ENCODE measurements at places on chromosomes 1 and 21.

- no peak for DNase-seq
These were observed 418.0 kb upstream of the PKN2 start for GRCh38 chr1:88266051-88266450.

DNA sequence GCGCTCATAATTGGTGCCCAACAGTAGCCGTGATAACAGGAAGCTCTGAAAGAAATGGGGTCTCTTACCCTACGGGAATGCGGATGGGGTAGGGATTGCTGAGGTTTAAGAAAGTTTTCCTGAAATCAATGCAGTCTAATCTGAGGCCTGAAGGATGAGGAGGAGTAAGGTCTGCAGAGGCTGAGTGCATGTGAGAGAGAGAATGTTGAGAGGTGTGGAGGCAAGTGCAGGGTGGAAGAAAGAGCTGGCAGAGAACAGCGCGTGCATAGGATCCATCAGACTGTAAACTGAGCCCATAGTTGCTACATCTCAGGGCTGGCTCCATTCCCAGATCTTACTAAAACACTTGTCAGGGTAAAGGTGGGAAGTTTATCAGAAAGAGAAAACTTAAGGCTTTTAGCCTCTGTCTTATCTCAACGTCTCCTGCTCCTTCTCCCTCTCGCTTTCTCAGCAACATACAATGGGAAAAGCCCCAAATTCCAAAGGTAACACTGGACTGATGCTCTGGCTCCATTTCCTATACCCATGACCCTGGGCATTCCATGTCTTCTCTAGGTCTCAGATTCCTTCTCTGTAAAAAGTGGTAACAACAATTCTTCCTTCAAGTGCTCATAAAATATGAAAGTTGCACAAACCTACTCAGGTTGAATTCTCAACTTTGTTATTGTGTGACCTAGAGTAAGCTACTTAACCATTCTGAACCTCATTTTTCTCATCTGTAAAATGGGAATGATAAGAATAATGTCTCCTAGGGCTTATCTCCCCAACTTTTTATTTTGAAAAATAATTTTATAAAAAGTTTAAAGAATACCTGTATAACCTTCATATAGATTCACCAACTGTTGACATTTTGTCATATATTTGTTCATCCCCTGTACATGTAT lies 75.2 kb downstream of the SH3GLB1 start:
- no peak for DNase-seq

DNA sequence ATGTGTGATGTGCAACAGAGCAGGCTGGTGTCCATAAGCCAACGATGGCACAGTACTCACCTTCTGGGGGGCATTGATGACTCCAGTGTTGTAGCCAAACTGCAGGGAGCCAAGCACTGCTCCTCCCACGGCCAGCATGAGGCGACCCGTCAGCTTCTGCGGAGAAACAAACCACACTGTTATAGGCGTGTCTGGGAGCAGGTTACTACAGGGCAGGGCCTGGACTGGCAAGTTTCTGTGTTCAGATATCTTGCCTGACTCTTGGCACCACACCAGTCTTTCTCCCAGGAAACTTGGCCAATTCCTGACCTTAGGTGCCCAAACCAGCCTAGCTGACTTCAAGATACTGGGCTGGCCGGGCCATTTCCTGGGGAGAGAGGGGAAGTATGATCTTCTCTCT lies 15.5 kb downstream of the SLC2A1 start:
- DNase-seq, result no peak

- DNase-seq, result no peak
These were observed 13.2 kb downstream of the NGF start for GRCh38 chr1:115324649-115325420.

DNA sequence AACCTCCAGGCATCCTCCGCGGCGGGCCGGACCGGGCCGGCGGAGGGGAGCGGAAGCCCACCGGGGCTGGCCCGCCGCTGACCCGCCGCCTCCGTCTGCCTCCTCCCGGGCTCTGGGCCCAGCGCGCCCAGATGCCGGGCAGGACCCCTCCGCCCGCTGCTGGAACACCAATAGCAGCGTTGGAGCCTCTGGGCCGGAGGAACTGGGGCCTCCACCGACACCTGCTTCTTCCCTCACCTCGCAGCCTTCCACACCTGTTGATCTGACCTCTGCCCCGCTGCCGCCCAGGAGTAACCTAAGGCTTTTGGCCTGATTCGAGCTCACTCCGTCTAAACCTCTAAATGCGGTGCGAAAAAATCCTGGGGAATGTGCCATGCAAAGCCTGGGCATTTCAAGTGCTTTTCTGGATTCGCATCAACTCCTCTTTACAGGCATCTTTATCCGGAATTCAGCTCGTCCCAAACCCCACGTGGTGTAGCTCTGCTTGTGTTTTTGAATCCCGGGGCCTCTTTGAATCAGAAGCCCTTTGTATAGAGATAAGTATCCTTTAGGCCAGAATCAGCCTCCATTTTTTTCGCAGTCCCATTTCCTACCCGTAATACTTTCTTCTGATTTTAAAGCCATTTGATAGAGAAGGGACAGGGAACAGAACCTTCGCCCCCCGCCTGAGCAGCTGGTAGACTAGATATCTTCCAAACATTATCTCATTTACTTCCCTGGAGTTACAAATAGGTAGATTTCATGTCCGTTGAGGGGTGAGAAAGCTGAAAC lies 680 bp upstream of the CNN3 start:
- DNase-seq, result no peak

- DNase-seq, result no peak
These were observed 197.7 kb upstream of the DUSP10 start for GRCh38 chr1:221939607-221940006.

GRCh38 chr1:33007190-33008050 lies 29.3 kb downstream of the AK2 start:
- no peak for DNase-seq

- no peak for DNase-seq
These were observed 136.4 kb downstream of the AKT3 start for GRCh38 chr1:243713470-243714186.

- no peak for DNase-seq
These were observed 408.7 kb downstream of the NCAM2 start for GRCh38 chr21:21406921-21407320.

DNA sequence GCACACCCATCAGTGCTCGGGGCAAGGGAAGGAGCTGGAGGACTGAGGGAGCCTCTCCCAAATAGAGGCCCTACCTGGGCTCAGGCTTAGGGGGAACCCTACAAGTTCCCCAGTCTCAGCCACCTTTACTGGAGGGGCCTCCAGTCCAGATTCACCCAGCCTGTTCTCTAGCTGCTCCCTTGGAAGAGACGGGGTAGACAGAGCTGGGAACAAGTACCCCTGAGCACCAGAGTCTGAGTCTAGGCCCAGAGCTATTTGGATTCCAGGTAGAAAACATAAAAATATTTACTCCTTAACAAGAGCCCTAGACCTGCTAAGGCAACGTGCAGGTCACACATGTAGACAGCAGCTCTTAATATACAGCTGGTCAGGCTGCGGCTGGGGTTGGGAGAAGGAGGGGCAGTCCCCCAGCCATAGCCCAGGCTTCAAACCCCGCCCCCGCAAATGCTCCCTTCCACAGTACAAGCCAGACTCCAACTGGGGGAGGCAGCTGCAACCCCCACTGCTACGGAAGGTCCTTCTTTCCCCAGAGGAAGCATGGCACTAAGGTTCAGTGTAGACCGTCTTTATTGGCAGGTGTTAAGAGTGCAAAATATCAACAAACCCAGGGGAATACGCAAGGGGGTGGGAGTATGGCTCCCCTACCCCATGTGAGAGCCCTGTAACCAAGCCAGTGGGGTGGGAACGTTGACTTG lies 8.0 kb downstream of the TENT5B start:
- no peak for DNase-seq

- DNase-seq, result peak; percentile 20
These were observed 2.0 kb downstream of the RCC1 start for GRCh38 chr1:28507646-28508434.

DNA sequence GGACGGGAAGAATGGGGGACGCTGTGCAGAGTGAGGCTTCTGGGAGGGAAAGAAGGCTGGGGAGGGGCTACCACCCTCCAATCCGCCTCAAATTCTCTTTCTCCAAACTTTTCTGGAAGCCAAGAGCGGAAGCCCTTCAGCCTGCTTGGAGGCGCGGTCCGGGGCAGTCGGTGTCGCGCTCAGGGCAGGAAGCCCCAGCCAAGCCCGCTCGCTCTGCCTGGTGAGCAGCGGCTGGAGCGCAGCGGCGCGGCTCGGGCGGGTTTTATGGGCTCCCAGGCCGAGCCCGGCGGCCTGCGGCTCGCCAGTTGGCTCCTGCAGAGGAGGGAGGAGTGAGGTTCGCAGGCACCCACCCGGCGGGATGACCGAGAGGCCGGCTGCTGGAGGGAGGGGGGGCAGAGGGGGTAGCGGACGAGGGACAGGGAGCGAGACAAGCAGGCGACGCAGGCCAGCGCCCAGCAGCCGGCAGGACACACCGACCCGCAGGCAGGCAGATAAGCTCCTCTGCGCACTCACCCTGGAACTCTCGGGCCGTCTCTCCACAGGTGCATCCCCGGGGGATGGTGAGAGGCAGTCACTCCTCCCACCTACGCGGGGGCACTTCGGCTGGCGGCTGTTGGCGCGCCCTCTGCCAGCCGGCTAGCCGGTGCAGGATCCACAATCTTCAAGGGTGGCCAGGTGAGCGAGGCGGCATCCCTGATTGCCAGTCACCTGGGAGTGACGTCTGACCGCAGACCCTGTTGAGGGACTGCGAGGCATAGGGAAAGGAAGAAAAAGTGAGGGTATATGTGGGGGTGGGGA lies at the start of gene AVPR1B:
AVPR1B (minus strand) TSS at position 238 of the 798 bp plus-strand sequence. CDS start 498 bp downstream, outside the sequence.
- peak; percentile 46 for DNase-seq

GRCh38 chr1:935751-936231 lies 12.1 kb downstream of the SAMD11 start:
- DNase-seq, result no peak

GRCh38 chr1:95287825-95288224 lies 53.8 kb downstream of the RWDD3 start:
- no peak for DNase-seq

DNA sequence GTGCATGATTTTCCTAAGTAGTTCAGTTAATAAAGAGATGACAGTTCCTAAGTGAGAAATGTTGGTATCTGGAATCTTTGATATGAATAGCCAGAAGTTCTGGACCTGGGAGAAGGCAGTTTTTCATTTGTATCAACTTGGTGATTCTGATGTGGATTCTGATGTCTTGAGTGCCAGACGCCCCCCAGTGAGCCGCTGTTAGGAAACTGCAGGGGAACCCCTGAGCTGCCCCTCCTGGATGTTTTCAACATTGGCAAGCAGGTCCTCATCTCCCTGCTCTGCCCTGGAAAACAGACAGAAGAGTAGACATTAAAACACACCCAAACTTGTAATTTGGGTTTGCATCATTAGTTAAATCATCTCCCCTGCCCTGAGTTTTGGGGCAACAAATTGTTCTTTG lies 7.4 kb downstream of the ETS2 start:
- DNase-seq, result no peak

DNA sequence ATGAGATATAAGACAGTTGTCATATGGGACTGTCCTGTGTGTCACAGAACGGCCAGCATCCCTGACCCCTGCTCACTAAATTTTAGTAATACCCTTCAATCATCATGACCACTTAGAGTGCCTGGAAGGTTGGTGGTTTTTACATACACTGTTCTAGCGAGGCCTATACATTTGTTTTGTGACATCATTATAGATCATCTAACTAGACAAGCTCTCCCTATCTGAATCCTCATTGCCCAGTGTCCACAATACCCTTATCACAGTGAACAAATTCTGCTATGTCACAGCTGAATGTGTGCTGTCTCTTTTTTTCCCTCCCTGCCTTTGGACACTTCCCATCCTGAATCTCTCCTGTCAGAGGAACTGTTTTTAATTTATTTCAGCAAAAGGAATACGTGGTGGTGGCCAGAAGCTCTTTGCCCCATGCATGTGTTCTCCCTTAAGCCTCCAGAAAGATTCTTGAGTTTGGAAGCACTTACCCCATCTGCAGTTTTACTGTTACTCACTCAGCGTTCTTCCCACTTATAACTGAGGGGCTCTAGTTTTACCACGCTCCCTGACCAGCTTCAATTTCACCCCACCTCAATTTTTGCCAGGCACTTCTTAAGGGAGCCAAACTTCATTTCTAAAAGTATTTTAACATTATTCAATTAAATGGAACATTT lies 70.3 kb downstream of the OLFML2B start:
- DNase-seq, result no peak

- DNase-seq, result no peak
These were observed 32.3 kb downstream of the SYF2 start for GRCh38 chr1:25199819-25200620.

DNA sequence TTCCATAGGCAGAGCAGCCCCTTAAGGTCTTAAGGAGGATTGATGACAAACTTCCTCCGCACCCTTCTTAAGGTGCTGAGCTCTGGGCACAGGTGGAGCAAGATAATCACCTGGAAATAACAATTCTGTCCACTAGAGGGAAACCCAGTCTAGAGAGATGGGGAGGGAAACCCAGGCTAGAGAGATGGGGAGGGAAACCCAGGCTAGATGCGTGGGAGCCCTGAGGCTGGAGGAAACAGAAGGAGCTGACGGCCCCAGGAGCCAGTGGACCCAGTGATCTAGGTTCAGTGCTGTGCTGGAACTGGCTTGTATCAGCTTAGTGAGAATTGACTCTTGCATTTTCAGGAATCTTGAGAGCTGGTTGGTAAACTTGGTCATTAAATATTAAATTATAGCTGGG lies 17.8 kb upstream of the MYCL start:
- peak; percentile 55 for DNase-seq

GRCh38 chr1:17335821-17336710 lies 28.1 kb downstream of the PADI4 start:
- DNase-seq, result peak; percentile 65

DNA sequence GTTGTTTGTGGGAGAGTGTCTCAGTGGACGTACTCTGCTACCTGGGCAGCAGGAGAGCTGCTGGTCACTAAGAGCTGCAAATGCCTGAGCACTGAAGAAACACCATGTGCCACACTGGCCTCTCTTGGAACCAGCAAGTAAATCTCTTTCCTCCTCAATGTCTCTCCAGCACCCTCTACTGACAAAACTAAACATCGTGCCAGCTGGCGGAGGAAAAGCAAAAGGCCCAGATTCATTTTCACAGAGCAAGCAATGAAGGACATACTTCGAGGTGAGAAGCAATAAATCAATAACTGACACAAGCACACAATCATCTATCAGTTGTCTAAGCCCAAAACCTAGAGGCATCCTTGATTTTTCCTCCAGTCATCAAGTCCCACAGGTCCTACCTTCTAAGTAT lies 78.1 kb downstream of the RERE start:
- no peak for DNase-seq

- DNase-seq, result no peak
These were observed 35.1 kb downstream of the UAP1 start for GRCh38 chr1:162596514-162597170.

DNA sequence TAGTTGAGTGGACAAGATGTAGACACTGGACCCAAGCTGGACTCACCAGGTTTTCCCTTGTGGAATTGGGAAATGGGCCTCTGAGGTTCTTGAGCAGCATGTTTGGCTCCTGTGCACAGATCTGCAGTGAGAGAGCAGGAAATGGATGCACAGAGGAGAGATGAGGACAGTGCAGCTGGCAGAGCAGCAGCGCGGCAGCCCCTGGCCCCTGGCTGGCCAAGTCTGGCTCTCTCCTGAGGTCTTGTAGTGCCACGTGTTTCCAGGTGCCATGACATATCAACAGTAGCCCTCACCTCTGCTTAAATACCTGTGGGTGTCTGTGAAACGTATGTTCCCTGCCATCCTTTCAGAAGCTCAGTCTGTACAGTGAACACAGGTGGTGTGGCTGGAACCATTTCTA lies 19.2 kb upstream of the BCL10 start:
- DNase-seq, result no peak

- no peak for DNase-seq
These were observed at the start of gene NTMT2 for GRCh38 chr1:170145770-170146676. NTMT2 (plus strand) TSS chr1:170145959; CDS start chr1:170146108, 149 bp downstream.

GRCh38 chr1:245583575-245584330 lies 429.0 kb downstream of the KIF26B start:
- DNase-seq, result no peak
